Suprapubic skin (tissue), 4 donors: ENCODE measurements at places on chromosomes 6 and 20. TPM values are rescaled to one million over a fixed set of nuclear protein-coding genes. Genes with fewer than 3 reads are reported as not detected.

The PRR18 gene
- total RNA-seq = not detected

The KCNG1 gene
- total RNA-seq = 1.2 TPM

The NHSL1 gene
- 105 TPM for total RNA-seq

DNA sequence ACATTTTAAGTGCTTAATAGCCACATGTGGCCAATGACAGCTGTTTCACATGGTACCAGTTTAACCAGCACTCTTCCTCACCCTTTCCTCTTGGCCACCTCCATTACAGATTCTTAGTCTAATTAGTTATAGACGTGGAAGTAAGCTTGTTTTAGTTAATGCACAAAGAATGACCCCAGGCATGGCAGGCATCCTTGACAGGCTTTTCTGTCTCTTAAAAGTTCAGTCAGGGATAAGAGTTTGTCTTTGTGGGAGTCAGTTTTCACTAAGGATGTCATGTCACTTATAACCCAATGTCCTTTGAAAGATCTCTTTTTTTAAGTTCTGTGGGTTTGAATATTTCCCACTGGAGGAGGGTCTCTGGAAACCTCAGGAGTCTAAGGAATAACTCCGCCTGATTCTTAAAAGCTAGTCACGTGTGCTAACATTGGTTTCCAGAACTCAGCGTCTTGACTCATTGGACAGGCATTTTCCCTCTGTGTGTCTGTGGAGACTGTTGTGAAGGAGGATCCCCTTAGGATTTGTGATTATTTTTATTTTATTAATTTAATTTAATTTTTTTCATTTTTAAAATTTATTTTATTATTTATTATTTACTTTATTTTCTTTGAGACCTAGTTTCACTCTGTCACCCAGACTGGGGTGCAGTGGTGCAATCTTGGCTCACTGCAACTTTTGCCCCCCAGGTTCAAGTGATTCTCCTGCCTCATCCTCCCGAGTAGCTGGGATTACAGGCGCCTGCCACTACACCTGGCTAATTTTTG, 171.4 kb downstream of the ZFAND3 start:
- no peaks in the 10 kb centered on the region for H3K36me3 ChIP-seq
- H3K27me3 ChIP-seq = no peaks in the 10 kb centered on the region
- no peak overlapping the region for H3K4me3 ChIP-seq
- no peak overlapping the region for H3K27ac ChIP-seq
- no peak for DNase-seq

GRCh38 chr6:96864216-96865054, 27.2 kb upstream of the GPR63 start:
- no peak for DNase-seq
- H3K27ac ChIP-seq = no peak overlapping the region
- no peaks in the 10 kb centered on the region for H3K4me1 ChIP-seq

- H3K27me3 ChIP-seq = no peaks in the 10 kb centered on the region
- H3K27ac ChIP-seq = no peak overlapping the region
- no peaks in the 10 kb centered on the region for H3K36me3 ChIP-seq
- H3K4me3 ChIP-seq = no peak overlapping the region
- DNase-seq = no peak
Measured at GRCh38 chr6:155505608-155505989, 50.0 kb upstream of the NOX3 start.

DNA sequence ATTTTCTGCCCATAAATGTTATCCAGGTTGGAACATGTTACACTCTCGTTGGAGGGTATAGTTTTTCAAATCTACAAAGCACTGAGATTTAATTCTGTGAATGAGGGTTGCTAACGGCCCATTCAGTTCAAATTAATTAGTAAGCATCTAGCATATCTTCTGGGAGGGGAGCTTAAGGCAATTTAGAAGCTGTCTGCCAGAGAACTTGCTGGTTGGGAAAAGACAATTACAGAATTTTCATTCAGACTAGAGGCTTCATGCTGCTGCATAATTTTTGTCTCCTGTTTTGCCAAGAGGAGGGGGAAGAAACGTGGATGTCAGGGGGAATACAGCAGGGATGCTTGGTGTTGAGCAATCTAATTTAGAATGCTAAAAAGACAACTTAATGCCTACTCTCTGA, 268.3 kb upstream of the FAM83B start:
- H3K4me1 ChIP-seq = no peaks in the 10 kb centered on the region
- no peak for DNase-seq
- no peaks in the 10 kb centered on the region for H3K36me3 ChIP-seq
- no peak overlapping the region for H3K27ac ChIP-seq
- H3K4me3 ChIP-seq = no peak overlapping the region
